IPS DF 19.7 (cell line): ENCODE measurements at places on chromosomes 1 and 21.
A peak's percentile ranks its signal among the peaks of the same experiment; 100 is the strongest.

- no peak for DNase-seq
Measured at GRCh38 chr1:233140974-233141373, 154.6 kb downstream of the PCNX2 start.

DNA sequence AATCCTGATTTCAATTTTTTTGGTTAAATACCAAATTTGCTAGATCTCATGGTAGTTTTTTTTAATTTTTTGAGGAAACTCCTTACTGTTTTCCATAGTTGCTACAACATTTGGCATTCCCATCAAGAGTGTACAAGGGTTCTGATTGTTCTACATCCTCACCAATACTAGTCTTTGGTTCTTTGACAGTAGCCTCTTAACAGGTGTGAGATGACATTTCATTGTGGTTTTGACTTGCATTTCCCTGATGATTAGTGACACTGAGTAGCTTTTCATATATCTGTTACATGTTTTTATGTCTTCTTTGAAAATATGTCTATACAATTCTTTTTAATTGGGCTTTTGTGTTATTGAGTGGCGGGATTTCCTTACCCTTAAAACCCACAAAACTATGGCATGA lies 20.9 kb upstream of the RGS13 start:
- DNase-seq = no peak

- no peak for DNase-seq
Measured at GRCh38 chr1:1437904-1438376, 2.5 kb downstream of the VWA1 start.

DNA sequence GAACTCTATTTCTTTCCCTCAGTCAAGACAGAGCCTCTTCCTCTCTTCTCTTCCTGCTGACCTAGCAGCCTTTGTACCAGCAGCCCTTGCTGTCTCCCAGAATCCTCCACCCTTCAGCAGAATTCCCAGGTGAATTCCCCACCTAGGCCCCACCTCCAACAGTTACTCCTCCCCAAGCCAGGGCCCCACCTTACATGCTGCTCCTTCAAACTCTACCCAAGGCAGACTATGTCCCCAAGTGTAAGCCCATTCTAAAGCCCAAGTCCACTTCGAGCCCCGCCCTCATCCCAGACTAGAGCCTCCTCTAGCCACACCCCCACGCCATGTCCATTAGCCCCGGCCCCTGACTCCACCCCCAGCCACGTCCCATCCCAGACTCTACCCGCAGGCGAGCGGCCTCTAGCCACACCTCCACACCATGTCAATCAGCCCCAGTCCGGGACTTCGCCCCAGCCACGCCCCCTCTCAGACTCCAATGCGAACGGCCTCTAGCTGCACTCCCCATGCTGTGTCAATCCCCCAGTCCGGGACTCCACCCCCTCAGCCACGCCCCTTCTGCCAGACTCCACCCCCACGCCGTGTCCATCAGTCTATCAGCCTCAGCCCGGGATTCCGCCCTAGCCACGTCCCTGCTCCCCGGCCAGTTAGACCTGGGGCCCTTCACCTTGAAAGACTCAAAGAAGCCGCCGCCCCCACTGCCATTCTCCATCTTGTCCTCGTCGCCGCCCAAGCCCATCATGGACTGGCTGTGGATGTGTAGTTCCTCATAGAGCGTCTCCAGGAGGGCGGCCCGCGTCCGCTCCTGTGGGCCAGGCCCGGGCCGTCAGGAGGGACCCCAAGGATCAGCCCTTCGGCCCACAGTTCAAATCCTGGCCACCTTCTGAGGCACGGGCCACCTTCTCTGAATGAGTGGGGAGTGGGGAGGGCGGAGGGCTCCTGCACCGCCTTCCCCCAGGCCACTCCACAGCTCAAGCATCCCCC lies 61.3 kb downstream of the RAP1GAP start:
- DNase-seq = peak; percentile 91

- DNase-seq = no peak
Measured at GRCh38 chr1:176134666-176135065, 72.4 kb downstream of the COP1 start.

GRCh38 chr21:36511484-36512220 lies 31.7 kb upstream of the CLDN14 start:
- DNase-seq = no peak

DNA sequence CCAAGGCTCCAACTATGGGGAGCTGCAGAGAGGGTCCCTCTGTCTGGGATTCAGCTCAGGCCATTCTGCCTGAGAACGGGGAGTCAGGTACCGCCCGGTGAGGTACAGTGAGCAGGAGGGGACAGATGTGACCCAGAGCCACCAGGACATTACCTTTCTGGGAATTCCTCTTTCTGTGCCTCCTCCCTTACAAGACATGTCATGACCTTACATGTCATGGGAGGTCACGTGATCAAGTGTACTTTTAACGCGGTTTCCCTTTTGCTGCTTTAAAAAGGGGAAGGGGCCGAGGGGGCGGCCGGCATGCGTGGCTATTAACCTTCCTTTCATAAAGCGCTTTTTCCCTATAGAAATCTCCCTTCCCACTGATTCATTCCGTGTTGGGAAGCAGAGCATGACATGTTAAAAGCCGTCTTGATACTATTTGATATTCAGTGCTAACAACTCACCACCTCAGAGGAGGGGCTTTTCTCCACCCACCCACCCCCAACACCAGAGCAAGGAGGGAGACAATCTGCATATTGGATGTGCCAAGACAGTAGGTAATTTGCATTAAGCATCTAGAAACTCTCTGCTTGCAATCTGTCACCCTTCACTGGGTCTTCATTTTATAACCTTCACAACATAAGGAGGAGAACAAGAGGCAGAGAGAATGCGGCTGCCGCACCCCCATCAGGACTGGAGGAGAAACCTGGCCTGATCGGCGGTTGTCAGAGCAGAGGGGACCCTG lies 113.6 kb upstream of the VAMP3 start:
- no peak for DNase-seq

DNA sequence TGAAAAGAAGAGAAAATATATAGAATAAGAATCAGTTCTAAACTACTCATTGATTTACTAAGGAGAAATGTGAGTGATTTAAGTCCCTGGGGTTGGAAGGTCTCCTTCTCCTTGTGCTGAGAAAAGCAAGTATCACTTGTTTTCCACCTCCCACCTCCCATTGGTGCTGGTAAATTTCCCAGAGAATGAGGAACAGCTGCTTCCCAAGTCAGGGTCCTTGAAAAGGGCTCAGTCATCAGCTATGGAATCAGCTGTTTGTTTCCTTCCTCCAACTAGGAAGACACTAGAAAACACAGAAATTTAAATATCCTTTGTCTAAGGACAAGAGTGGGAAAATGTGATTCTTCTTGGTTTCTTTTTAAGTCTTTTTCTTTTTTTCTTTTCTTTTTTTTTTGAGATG lies 131.3 kb upstream of the C1orf21 start:
- DNase-seq = no peak

DNA sequence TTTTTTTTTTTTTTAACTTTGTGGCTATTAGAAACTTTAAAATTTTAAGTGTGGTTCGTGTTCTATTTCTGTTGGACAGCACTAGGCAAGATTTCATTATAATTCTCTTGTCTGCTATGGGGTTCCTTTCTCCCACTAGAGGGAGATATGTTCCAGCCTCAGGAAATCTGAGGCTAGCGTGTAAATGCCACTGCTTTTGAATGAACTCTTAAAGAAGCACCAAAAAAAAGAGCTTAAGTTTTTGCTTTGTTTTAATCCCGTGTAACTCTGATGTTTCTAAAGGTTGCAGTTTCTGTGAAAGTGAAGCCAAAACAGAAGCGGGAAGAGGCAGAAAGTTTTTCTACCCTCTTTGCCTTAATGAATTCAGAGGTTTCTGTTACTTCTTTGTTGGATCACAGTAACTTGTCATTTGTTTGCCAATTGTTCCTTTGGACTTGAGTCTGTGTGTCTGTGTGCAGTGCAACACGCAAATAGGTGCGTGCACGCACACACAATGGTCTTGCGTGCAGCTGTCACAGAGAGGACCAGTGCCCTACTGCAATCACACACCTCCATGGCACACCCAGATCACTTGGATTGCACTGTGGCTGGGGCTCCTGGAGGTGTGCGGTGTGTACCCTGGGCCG lies 32.3 kb downstream of the HHAT start:
- DNase-seq = no peak

DNA sequence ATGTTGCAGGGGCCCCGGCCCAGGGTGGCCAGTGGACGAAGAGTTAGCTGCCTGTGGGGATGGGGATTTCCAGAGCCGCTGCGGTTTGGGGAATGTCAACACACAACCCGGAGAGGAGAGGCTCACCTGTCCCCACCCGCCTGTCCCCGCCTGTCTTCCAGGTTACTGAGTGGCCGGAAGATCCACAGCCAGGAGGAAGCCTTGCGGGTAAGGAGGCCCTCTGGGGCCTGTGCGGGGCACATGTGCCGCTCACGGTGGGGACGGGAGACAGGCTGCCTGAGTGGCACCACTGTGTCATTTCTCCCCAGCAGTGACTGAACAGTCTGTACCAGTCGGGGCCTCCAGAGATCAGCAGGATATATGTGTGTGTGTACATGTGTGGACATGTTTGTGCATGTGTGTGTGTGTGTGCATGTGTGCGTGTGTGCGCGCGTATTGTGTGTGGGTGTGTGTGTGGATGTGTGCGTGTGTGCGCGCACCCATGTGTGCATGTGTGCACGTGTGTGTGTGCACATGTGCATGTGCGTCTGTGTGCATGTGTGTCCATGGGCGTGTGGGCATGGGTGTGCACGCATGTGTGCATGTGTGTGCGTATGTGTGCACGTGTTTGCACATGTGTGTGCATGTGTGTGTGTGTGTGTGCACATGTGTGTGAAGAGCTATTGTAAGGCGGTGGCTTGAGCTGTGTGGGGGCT lies 25.6 kb downstream of the CSTB start:
- no peak for DNase-seq

DNA sequence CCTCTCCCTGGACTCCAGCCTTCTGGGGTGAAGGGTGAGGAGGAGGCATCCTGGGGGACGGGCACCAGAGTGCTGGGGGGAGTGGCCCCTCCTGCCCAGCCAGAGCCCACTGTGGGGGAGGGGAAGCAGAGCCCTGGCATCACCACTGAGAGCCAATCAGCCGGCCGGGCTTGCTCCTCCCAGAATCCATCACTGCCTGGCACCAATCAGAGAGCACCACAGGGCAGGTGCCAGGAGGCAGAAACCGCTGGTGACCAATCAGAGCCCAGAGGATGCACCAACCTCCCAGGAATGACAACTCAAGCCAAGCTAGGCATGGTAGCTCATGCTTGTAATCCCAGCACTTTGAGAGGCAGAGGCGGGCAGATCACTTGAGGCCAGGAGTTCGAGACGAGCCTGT lies 27.9 kb downstream of the CASZ1 start:
- no peak for DNase-seq

GRCh38 chr1:20068722-20069121 lies 1.3 kb upstream of the PLA2G5 start:
- no peak for DNase-seq
